Retina (tissue), 1 donor: ENCODE measurements at places on chromosomes 2 and 18.

DNA sequence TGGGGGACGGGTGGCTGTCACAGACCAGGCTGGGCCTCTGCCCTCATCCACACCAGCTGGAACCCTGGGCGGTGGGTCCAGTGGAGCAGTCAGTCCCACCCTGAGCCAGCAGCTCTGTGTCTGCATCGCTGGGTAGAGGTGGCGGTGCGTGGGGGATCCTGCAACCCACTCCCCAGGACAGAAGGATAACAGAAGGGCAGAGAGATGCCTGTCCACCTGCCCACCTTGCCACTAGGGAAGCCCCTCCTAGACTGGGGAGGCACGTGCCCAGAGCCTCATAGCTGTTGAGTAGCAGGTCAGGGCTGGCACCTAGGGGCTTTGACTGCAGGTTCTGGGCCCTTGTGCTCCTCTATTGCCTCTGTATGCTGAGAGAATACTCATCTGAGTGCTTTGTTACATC is 2.4 kb downstream of the ATOH8 start:
- DNase-seq = no peak

GRCh38 chr2:124804014-124804940 is 779.2 kb downstream of the CNTNAP5 start:
- DNase-seq = peak; percentile 35

DNA sequence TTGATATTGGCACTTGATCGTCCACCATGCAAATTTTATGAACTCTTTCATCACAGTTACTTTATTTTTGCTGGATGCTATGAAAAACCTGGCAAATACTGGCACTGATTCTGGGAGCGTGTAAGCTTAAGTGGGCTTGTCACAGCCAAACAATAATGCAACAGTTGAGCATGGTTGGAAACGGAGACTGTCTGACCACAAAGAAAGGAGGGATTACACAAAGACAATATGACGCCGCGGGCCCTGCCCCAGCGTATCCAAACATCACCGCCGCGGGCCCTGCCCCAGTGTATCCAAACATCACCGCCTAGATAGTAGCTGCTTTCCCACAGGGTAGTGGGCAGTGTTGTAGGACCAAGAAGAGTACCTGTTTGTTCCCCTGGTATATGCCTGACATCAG is 135.9 kb downstream of the PRPF40A start:
- DNase-seq = no peak

GRCh38 chr2:179951680-179952079 is 55.4 kb downstream of the CWC22 start:
- no peak for DNase-seq

DNA sequence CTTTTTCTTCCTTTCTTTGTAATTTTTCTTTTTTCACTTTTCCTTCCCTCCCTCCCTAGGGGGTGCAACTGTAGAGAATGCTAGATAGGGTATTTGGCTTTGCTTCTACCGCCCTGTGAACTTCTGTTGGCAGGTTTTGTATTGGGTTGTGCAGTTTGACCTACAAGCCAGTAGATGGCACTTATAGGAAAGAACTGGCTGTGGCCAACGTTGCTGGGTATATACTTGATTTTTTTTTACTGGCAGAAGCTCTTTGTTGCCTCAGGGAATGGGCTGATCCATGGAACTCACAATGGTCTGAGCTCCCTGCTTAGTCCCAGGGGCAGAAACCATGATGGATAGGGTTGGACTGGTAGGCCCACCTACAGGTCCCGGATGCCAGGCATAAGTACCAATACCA is 1019.5 kb upstream of the LRRTM1 start:
- no peak for DNase-seq

DNA sequence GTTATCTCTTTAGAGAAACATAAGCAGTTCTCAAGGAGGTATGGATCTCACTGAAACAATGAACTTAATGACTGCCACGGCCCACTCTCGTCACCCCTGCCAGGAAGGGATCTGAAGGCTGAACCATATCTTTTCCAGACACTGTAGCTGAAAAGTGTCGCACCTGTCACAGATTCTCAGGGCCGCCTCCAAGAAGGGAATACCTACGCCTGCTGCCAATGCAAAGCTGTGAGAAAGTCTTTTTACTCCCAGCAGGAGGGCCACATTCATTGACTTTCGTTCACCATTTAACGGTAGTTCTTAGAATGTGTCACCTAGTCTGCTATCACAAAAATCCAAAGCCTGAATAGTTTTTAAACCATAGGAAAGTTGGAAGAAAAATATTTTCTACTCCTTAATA is 66.7 kb upstream of the SH3BP4 start:
- DNase-seq = no peak

- peak; percentile 18 for DNase-seq
Observed at GRCh38 chr2:121520641-121520994, 10.1 kb upstream of the RNU4ATAC start.

DNA sequence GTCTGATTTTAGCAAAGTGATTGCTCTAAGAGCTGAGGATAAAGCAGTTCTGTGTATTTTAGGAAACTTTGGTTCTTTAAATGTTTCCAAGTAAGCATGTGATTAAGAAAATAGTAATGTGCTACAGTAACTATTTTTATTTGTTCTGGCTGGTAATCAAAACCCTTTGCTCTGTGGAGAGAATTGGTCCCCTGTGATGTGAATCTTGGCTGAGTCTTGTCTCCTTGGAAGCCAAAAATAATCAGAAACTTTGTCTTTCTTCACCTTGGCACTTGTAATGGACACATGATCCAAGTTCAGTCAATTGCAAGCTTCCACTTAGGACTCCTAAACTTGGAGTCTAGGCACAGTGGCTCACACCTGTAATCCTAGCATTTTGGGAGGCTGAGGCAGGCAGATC is 422.7 kb upstream of the CDH20 start:
- DNase-seq = no peak

- DNase-seq = no peak
Observed at GRCh38 chr2:239118675-239119211, 270.9 kb downstream of the TWIST2 start.
